ENCODE measurements at places on chromosomes 12 and 14.
A peak's percentile ranks its signal among the peaks of the same experiment; 100 is the strongest.

DNA sequence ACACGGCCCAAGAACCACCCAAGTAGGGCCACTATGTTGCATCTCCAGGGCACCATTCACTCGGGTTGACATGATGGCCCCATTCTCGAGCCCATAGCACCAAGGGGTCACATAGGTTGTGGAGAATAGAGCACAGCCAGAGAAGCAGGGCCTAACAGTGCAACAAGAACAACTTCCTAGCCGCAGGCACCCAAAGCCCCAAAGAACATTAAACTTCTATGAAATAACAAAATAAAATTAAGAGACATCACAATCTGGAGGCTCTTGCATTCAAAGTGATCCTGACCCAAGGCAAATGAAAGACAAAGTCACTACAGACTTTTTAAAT, 1.9 kb downstream of the KRT4 start:
- no peak for DNase-seq

- peak; percentile 30 for DNase-seq
Measured at GRCh38 chr12:124884587-124885438, 21.1 kb upstream of the SCARB1 start.

GRCh38 chr12:128772249-128772648, 51.5 kb downstream of the SLC15A4 start:
- DNase-seq, result no peak

DNA sequence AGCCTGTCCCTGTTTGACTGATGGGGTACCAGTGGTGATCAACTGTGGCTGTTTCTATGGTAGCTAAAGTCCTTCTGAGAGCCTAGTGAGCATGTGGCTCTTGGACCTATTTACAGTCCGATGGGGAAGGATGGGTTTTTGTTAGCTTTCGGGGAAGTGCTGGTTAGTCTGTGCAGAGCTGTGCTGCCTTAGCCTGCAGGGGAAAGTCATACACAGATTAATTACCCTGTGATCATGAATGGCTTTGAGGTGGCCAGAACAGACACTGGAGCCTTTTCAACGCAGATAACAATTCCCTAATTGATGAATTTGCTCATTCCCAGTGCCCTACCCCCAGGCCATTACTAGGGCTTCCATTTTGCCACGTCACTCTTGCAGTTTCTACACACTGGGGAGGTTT, 99.7 kb downstream of the WSCD2 start:
- no peak for DNase-seq

GRCh38 chr12:80565271-80565670, 121.2 kb downstream of the PTPRQ start:
- no peak for DNase-seq

GRCh38 chr14:66745078-66745477, 237.1 kb downstream of the GPHN start:
- no peak for DNase-seq

DNA sequence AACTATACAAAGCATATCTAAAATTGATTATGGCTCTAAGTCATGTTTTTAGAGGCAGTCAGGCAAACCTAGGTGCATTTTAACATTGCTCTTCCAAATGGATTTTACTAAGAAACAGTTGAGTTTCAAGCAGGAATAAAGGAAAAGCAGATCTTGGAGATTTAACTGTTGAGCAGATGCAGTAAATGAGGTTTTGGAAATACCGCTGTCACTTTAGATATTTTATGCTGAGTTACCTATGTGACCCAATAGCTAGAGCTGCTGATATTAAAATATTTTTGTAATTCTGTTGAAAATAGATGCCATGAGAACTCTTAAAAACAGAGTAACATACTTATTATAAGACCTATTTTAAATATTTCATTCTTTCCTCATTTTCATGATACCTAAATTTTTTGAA, 181.4 kb downstream of the SYT1 start:
- no peak for DNase-seq
